COR-L47 (cell line): ENCODE measurements at places on chromosomes 5 and 9.

DNA sequence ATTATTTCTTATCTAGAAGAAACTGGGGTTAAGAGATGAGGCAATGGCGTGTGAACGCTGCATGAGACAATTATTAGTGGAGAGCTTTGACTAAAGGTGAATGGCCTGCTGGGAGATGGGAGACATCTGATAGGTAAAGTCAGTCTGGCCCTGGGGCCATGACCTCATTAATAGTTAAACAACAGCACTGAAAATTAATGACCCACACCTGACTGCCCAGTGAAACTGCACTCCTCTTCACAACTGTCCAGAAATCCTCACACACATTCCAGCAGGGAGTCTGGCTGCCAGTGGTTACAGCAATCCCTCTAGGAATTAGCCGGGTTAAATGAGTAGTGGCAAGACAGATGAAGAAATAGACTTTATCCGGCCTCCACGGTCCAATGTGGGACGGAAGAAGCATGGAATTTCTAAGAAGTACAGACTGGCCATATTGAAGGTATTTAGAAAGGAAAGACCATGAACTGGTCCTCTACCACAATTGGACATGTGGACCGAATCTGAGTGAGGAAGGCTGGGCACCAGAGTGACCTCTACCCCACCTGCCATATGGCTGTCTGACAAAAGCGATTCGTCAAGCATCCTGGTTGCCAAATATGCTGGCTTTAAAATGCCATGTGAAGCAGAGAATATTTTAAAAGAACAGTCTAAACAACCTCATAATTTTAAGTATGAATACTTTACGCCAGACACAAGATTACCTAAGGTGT, 138.4 kb downstream of the EFNA5 start:
- no peak for DNase-seq

- DNase-seq, result no peak
Measured at GRCh38 chr5:50653946-50654345, 12.5 kb upstream of the PARP8 start.

- DNase-seq, result no peak
Measured at GRCh38 chr9:81145331-81145963, 543.9 kb downstream of the TLE1 start.

DNA sequence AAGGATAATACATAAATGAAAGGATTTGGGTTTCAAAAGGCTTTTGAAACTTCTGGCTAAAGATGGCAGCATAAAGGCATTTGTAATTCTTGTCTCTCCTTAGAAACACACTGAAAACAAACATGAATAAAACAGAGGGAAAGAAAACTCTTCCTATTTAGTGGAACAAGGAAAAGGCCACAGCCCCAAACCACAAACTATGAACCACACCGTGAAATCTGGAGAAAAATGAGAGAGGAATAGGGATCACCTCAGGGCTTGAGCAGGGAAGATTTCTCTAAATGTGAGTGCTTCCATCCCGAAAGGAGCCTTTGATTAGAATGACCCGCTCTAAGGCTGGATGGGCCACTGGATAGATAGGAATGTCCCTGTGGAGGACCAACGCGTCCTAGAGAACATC, 119.6 kb downstream of the SEC61B start:
- no peak for DNase-seq

DNA sequence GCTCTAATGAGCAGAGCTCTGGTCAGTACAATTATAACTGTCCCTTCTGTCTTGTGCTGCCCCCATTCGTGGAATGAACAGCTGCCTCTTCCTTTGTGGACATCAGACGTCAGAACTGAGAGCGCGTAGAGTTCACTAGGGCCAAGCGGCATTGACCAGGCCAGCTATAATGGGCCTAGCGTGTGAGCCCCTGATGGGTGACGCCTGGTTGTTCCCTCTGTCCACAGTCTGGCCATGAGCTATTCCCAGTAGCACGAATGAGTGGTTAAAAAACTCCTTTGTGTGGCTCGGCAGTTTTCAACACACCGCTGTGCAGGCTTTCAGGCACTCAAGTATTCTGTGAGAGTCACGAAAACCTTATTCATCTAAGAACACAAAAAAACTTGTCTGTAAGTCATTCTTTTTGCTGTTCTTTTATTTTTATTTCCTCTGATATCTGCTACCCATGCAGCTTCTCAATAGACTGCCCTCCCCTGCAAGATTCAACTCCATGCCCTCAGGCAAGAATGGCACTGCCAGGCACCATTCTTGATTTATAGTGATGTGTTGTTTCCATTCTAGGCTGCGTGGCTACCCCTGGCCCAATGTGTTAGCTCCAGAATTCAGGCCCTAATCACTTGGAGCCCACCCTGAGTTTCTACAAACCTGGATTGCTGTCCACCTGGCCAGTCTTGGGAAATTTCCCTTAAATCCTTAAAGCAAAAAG, 52.5 kb downstream of the ANKDD1B start:
- no peak for DNase-seq

DNA sequence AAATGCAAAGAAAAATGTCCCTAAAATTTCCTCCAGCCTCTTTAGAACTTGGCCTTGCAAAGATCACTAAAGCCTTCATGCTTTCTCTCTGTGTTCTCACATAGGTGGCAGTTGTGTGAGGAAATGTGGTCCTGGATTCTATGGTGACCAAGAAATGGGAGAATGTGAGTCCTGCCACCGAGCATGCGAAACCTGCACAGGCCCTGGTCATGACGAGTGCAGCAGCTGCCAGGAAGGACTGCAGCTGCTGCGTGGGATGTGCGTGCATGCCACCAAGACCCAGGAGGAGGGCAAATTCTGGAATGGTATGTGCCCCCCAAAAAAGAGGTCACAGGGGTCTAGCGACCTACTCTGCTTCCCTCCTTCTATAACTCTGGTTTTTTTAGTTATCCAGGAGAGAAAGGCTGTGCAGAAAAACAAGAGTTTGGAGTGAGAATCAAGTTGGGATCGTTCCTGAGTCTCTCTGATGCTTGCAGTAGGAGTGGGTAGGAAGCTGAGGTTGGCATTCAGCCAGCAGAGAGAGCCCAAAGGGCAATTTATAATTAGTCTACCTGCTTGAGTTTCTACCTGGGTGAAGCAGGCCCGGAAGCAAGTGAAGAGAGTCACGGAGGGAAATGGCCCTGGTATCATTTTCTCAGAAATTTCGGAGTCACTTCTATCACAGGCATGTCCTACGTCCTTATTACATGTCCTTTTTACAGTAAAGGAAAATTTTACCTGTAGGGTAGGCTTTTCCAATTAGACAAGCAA, 97.5 kb downstream of the RFK start:
- DNase-seq, result peak; percentile 28

- no peak for DNase-seq
Measured at GRCh38 chr9:2319421-2319820, 302.2 kb upstream of the VLDLR start.

GRCh38 chr5:140106805-140107311, 7.1 kb upstream of the PURA start:
- no peak for DNase-seq

DNA sequence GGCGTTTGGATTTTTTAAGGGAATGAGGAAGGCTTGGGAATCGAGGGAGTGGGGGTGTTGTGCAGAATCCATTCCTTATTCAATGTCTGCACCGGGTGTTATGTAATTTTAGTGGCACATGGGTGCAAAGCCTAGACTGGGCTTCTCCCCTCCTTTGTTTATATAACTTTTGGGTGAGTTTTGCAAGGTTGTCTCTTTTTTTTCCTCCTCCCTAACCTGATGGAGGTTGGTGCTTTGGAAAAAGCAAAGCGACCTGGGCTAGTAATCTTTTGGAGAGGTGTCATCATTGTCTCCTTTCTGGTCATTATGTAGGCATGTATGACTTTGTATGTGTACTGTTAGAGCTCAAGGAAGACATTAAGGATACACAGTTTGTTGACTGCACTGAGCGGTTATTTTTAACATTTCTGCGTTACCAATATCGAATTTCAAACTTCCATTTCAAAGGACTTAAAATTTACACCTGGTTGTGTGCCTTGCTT, 3.1 kb downstream of the SMARCA2 start:
- no peak for DNase-seq

DNA sequence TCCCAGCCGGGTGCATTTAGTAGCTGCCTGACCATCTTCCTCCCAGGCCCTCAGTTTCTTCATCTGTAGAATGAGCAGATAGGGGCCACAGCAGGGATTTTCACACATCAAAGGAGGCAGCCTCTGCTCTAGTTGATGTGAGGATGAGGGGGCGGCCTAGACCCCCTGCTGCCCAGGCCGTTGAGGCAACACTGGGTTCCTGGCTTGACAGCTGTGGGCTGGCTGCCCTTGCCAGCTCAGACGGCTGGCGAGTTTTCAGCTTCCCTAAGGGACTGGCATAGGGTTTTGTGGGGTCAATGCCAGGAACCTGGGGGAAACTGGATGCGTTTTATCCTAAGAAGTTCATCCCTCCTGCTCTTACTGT, 49.6 kb downstream of the NDST1 start:
- no peak for DNase-seq

- DNase-seq, result no peak
Measured at GRCh38 chr5:173762930-173763329, 125.2 kb upstream of the CPEB4 start.

GRCh38 chr5:104815212-104815611, 1252.6 kb upstream of the NUDT12 start:
- no peak for DNase-seq

DNA sequence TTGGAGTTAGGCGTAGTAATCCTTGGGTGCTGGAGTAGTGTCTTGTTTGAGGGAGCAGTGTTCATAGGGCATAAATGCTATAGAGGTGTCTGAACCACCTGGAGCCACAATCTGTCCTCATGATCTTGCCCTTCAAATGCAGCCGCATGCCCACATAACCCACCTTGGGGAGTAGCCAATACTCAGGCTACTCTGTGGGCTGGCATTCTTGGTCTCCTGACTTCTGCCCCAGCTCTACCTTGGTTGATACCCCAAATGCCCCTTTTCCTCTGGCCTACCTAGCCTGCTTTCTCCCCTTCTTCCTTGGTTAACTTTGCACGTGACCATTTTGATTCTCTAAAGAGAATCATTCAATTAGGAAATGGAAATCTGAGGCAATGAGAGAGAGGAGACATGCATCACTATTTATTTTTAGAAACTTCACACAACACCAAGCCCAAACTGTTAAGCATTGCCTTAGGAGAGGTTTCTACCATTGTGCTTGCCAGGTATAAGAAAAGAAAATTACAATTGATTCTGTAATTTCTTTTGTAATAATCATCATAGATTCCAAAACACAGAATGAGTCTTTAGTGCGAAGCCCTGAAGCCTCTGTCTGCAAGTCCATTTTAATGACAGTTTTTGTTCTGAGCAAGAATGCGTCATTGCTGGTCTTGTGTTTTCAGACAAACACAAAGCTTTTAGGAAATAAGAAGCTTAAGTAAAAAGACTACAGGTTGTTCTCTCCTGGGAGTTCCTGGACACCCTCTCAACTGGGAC, 135.2 kb downstream of the C9orf152 start:
- no peak for DNase-seq

DNA sequence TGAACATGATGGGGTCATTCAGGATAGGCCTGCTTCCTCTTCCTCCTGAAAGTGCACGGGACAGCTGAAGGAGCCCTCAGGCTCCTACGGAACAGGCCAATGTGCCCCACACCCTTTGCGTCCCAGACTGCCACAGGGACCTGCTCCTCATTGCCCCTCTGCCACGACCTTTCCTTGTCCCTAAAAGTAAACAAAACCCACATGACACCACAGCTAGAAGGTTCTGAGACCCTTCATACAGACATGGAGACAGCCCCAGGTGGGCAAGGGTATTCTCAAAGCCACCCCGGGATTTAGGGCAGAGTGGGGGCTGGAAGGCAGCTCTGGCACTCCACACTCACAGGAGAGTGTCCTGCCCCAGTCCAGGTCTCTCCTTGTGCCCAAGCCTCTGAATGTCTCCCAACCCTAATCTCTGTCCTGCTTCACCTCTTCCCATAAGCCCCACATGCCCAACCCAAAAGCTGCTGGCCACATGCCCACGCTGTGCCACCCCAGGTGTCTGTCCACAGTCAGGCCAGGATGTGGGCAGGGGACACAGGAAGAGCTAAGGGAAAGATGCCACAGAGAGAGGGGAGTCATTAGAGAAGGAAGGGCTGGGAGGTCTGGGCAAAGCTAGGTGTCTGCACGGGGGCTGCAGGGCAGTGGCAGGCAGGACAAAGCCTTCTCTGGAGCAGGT, 800 bp downstream of the AMBP start:
- no peak for DNase-seq

DNA sequence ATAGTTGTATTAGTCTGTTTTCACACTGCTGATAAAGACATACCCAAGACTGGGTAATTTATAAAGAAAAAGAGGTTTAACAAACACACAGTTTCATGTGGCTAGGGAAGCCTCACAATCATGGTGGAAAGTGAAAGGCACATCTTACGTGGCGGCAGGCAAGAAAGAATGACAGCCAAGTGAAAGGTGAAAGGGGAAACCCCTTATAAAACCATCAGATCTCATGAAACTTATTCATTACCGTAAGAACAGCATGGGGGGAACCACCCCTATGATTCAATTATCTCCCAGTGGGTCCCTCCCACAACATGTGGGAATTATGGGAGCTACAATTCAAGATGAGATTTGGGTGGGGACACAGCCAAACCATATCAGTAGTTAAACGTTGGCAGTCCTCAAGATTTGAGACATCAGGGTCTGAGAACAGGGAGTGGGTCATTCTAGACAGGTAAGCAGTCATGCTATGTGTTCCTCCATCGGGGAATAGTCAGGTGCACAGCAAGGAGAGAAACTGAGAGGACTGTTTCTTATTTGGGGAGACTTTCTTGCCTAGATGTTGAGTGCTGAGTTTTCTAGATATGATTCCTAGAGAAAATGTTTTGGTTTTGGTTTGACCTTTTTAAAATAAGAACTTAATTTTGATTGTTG, 45.8 kb upstream of the ENTREP1 start:
- no peak for DNase-seq

GRCh38 chr5:75200776-75201175, 35.9 kb downstream of the ANKRD31 start:
- DNase-seq, result no peak

- DNase-seq, result peak; percentile 86
Measured at GRCh38 chr9:117184173-117184572, 230.7 kb downstream of the ASTN2 start.

GRCh38 chr9:114499941-114500696, 5.2 kb downstream of the WHRN start:
- DNase-seq, result no peak

DNA sequence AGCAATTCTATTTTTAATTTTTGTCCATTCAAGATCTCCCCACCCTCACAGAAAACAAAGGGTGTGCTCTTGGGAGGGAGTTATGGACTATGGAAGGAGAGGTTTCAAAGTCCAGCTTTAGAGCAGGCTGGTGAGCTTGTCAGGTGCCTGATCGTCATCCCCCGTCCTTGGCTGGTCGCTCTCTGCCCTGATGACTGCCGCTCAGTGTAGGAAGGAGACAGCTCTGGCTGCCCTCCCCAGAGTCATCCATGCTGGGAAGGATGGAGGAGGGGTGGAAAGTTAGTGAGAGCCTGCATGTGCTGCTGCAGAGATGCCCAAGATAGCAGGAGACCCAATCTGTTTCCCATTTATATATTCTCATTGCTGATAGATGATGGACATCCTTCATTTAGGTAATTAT, 96.6 kb downstream of the NLN start:
- no peak for DNase-seq

DNA sequence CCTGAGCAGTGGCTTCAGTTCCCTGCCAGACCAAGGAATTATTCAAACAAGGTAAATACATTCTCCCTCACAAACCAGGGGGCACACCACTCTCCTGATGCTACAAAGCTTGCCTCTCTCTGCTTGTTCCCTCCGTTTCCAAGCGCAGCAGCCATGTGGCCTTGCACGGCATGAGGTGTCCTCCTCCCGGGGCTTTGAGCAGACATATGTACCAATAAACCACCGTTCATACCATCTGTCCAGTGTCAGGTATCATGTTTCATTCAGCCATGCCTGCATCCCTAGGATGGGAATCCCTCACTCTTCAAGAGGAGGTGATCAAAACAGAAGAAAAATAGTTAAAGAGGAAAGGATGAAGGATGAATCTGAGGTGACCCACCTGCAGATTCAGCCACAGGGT, 282.7 kb downstream of the ENC1 start:
- no peak for DNase-seq
